Dorsolateral prefrontal cortex (tissue), 122 donors: ENCODE measurements at places on chromosomes 7 and 10. TPM values are rescaled to one million over a fixed set of nuclear protein-coding genes. Genes with fewer than 3 reads are reported as not detected.

Gene BLNK
- 6.4 TPM for total RNA-seq

Gene EGR2
- total RNA-seq = 1.9 TPM

Gene ATG9B
- 4.4 TPM for total RNA-seq

- DNase-seq = no peak
These were observed 8.3 kb downstream of the TSPAN14 start for GRCh38 chr10:80462299-80462980.

GRCh38 chr10:62031507-62031906 is 130.0 kb downstream of the ARID5B start:
- no peak for DNase-seq

- DNase-seq = no peak
These were observed 62.7 kb upstream of the CARD11 start for GRCh38 chr7:3106361-3106826.

- DNase-seq = peak; percentile 68
These were observed 86.7 kb downstream of the DGKI start for GRCh38 chr7:137760111-137760510.

DNA sequence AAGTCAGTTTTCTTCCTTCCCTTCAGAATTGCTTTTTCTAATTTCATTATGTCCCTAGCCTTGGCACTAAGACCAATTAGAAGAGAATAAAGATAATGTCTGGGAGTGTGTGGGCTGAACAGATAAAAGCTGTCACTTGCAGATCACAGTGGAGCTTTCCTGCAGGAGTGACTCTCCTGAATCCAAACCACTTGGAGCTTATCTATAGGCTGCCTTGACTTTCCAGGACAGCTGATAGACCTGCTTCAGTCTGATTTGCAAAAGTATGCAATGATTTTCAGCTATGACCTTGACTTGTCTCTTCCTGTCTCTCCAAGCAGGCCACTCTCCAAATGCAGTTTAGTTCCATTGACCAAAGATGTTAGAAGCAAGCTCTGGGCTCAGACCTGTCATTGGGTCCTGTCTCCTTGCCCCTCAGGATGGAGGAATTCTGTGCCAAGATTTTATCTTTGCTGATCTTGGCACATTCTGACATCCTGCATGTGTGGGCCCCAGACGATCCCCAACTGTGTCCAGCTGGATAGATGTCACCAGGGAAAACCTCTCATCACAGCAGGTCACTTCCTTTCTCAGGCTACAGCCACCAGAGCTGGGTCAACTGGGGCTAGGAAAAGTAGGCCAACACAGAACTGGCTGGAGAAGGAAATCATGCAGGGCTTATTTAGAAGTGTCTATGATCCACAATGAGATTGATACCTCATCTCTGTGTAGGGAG is 120.9 kb upstream of the ZNF438 start:
- no peak for DNase-seq

- DNase-seq = no peak
These were observed 31.5 kb downstream of the UNC5B start for GRCh38 chr10:71243756-71244395.

- no peak for DNase-seq
These were observed 75.7 kb downstream of the COBL start for GRCh38 chr7:51240868-51241267.

- no peak for DNase-seq
These were observed 218.1 kb downstream of the PTEN start for GRCh38 chr10:88081457-88082054.

DNA sequence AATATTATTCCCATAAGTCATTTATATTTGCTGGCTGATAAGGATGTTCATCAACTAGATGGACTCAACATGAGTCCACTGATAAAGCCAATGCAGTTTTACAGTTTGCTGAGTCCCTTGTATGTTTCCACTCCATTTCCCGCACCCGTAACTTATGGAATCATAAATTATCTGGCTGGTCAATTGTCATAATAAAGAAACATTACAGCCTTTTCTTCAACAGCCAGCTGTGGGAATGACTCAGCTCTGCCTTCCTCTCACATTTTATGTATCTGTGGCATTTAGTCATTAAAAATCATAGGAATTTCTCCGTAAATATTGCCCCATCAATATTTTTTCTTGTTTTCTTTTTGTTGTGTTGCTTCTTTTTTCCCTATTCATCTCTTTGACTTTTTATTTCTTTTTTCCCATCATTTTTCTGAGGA is 22.3 kb upstream of the TMEM26 start:
- DNase-seq = no peak
